ENCODE measurements at places on chromosomes 16 and 17.
A peak's percentile ranks its signal among the peaks of the same experiment; 100 is the strongest.

- DNase-seq = no peak
These were observed 483 bp downstream of the RPA1 start for GRCh38 chr17:1830288-1830687.

- no peak for DNase-seq
These were observed 3.8 kb downstream of the CENPV start for GRCh38 chr17:16349431-16349830.

GRCh38 chr17:52030052-52030451 lies 128.5 kb downstream of the CA10 start:
- peak; percentile 56 for DNase-seq

- no peak for DNase-seq
These were observed 6.6 kb downstream of the KRT39 start for GRCh38 chr17:40960144-40960543.

GRCh38 chr17:6488008-6488539 lies 43.8 kb downstream of the PIMREG start:
- DNase-seq = no peak

DNA sequence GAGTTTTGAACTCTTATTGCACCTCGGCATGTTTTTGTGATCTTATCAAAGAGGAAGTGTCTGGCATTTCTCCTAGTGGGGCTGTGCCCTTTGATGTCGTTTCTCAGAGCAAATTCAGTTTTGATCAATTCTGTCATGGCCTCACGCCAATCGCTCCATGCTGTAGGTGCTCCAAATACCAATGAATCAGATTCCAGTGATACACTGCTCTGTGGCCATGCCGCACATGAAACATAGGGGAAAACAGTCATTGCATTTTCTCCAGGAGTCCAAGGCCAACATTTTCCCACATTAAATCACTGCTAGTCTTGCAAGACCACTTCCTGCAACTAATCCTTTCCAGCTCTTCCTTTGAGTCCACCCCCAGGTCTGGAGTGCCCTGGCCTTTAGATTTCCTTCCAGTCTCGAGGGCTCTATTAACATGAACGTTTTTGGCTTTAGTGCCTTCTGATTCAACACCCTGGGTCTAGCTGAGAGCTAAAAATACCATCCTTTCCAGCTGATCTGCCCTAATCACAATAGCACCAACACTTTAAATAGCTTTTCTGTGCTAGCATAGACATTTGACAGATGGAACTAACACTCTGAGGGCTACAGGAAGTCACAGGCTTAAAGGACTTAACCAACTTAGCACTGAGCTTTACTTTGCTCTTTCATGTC lies 18.2 kb upstream of the RASL10B start:
- peak; percentile 44 for DNase-seq

DNA sequence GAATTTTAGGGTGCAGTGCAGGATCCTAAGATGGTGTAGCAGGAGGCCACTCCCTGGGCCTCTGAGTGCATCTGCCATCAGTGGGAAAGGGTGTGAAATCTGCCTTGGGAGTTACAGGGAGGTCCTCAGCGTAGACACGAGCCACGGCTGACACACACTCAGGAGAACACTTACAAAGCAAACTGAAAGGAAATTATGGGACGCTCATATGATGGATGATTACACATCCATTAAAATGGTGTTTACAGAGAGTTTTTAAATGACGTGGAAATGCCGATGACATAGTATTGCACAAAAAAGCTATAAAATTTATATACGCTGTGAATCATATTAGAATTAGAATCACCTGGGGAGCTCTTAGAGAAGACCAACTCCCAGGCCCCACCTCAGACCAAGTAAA lies 175.2 kb downstream of the CCDC182 start:
- no peak for DNase-seq

- peak; percentile 85 for DNase-seq
These were observed at the start of gene SLC25A10 for GRCh38 chr17:81711814-81712467. TSS of gene SLC25A10 (plus strand) at chr17:81712284. CDS start at chr17:81712427, 143 bp downstream.

DNA sequence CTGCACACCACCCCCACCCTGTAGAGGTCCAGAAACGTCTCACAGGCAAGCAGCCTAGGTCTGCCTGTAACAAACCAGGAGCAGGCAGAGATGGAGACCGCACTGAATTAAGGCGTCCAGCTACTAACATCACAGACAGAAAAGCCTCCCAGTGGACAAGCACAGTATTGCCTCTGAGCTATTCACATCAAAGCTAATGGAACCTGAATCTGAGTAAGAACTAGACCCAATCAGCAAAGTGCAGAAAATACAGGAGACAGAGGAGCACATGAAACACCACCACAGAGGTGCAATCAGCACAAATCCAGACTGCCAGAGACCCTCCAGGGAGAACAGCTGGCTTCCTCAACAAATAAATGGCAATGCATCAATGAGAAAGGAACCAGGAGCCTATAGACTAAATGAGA lies 22.2 kb upstream of the PEMT start:
- DNase-seq = peak; percentile 63

- no peak for DNase-seq
These were observed 22.5 kb downstream of the ATPAF2 start for GRCh38 chr17:18016426-18016825.

DNA sequence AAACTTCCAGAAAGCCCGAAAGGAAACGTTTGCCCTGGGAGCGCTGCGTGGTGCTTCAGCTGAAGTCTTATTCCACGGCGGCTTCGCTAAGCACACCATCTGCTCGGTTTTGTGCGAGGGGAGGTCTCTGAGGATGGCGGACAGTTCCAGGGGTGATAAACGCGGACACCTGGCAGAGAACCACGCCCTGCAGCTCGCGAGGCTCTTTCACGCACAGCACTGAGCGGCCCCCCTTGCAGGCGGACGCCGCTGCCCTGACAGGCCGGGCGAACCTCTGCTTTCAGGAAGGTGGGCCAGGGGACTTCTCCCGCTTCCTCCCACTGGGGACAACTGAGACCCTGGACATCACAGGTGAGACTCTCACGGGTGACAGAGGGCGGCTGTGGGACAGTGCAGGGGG lies 3.7 kb downstream of the MVD start:
- DNase-seq = no peak

GRCh38 chr16:51055434-51055833 lies 95.6 kb downstream of the SALL1 start:
- DNase-seq = no peak

DNA sequence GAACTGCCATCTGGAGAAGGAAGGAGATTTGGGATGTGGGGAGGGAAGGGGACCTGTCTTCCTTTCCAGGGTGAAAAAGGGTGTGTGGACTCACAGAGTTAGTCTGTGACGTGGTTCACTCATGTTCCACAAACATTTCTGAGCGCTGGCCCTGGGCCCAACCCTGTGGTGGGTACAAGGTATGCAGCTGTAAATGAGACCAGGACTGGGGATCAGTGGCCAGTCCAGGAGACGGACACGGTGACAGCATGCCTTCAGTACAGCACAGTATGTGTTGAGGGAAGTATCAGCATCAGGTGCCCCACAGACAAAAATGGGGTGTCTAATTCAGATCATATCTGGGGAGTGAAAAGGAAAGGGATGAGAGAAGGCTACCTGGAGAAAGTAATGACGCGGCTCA lies 5.5 kb upstream of the EPX start:
- DNase-seq = no peak

- DNase-seq = no peak
These were observed 784.6 kb upstream of the EEF2KMT start for GRCh38 chr16:5882087-5882640.

- no peak for DNase-seq
These were observed 711.7 kb upstream of the SOX9 start for GRCh38 chr17:71409137-71409536.

GRCh38 chr17:79566251-79566955 lies 44.4 kb downstream of the RBFOX3 start:
- DNase-seq = no peak

GRCh38 chr17:2025622-2026309 lies 632 bp upstream of the RTN4RL1 start:
- DNase-seq = peak; percentile 76

GRCh38 chr17:193426-193810 lies 12.0 kb upstream of the DOC2B start:
- no peak for DNase-seq

- DNase-seq = no peak
These were observed 119.4 kb downstream of the OR1D5 start for GRCh38 chr17:2943981-2944380.

DNA sequence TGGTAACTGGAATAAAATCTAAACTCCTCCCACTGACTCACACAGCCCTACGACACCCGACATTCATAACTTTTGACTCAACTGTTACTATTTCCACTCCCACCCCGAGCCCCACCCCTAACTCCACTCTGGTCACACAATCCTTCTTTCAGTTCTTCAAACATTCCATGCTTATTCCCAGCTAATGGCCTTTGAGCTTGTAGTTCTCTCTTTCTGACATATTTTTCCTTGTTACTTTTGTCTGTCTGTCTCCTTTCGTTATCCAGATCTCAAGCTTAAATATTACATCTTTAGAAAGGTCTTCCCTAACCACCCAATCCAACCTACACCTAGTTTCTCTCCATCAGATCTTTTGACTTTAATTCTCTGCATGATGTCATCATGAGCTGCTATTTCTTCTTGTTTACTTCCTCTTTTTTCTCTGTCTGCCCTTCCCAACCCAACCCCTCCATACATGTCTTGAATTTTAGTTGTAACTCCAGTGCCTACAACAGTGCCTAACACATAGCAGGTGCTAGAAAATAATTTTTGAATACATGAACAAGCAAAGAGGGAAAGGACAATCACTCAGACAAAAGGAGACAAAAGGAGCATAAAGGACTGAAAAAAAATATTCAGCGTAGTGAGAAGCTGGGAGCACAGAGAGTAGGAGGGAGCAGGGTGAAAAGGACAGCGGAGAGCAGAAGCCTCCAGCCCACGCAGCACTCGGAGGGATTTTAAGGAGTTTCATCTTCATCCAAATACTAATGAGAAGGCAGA lies 65.2 kb upstream of the SMIM36 start:
- DNase-seq = no peak

DNA sequence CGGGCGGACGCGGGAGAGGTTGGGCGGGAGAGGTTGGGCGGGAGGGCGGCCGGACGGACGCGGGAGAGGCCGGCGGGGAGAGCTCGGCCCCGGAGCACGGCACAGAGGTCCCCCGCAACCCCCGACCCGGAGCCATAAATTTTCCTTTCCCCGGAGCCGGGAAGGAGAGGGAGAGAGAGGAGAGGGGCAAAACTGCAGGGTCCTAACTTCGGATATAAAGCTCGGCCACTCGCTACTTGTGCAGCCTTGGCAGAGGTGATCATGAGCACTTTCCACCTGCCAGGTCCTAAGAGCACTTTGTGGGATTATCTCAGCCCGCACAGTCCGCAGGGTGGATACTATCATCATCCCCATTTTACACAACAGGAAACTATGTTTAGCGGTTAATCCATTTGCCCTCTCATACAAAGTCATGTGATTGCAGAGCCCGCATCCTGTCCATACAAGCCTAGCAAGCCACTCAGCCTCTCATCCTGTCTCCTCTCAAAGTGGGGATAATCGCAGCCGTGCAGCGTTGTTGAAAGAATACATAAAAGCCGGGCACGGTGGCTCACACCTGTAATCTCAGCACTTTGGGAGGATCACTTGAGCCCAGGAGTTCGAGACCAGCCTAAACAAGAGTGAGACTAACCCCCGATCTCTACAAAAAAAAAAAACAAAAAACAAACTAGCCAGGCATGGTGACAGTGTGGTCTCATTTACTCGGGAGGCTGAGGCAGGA lies 780 bp upstream of the DCAKD start:
- DNase-seq = peak; percentile 65

GRCh38 chr17:50538549-50539410 lies 6.2 kb downstream of the EPN3 start:
- DNase-seq = no peak

DNA sequence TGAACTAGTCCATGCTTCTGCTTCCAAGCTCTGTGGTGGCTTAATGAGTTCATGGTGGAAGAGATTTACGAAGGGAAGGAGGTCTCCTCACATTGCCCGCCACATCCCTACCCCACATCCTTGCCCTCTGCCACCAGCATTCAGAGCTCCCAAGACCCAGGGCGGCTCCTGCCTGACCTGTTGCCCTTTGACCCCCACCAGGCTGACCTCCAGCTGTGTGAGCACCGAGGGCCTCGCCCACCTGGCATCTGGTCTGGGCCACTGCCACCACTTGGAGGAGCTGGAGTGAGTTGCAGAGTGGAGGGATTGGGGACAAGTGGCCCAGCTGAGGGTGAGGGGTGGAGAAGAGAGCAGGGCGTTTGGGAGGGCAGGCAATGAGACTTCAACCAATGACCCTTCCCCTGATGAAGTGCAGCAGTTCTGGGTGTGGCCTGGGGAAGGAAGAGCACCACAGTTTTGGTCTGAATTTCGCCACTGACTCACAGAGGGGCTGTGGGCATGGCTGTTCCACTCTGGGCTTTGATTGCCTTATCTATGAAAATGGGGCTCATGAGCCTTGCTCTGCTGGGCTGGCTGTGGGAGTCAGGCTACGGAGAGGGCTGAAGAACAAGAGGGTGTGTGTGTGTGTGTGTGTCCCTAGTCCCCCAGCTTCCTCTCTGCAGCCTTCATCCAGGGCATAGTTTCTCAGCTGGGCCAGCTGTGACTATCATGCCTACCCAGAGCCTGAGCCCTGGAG lies 22.6 kb upstream of the CPNE2 start:
- no peak for DNase-seq

DNA sequence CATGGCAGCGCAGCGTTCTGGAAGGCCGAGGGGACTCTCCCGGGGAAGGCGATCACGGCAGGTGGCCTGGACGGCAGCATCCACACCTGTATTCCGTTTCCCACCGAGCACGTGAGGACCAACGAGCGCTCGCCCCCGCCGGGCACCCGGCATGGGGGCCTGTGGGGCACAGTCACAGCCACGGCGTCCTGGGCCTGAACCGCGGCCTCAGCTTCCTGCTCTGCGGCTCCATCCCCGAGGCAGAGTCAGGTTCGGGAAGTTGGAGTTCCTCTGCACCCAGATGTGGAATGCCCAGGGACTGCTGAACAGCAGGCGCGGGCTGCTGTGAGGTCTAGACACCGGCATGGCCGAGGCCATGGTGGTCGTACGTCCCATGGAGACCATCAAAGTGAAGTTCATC lies 1713.9 kb downstream of the TP53TG3F start:
- DNase-seq = no peak

DNA sequence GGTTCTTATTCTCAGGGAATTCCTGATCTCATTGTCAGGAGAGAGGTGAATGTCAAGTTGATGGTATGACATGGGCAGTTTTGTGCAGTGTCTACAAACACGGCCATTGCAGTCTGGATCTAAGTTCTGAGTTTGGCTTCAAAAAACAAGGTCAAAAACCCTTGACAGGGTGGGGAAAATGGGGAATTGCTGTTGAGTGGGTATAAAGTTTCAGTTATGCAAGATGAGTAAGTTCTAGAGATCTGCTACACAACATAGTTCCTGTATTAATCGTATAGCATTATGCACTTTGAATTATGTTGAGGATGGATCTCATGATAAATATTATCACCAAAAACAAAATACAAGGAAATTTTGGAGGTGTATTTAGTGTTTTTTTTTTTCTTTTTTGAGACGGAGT lies 36.6 kb upstream of the CARMIL2 start:
- no peak for DNase-seq

GRCh38 chr17:8890671-8891070 lies 23.2 kb upstream of the PIK3R6 start:
- DNase-seq = no peak
